ENCODE measurements at places on chromosomes 4 and X. TPM values are rescaled to one million over a fixed set of nuclear protein-coding genes. Genes with fewer than 3 reads are reported as not detected.

DNA sequence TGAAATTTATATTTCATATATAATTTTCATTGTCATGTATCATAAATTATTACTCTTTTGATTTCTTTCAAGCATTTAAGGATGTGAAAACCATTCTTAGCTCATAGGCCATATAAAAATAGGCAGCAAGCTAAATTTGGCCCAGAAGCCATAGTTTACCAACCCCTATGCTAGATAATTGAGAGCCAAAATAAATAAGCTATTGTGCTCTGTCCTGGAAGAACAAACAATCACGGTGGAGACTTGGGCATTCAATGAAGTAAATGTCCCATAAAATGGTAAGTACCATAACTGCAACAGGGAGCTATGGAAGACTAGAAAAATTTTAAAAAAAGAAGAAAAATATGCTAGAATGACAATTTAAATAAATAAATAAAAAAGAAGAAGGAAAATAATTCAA is 60.9 kb upstream of the PACRGL start:
- no peak for DNase-seq

GRCh38 chr4:56323327-56323726 is 64.0 kb downstream of the AASDH start:
- no peak for DNase-seq

DNA sequence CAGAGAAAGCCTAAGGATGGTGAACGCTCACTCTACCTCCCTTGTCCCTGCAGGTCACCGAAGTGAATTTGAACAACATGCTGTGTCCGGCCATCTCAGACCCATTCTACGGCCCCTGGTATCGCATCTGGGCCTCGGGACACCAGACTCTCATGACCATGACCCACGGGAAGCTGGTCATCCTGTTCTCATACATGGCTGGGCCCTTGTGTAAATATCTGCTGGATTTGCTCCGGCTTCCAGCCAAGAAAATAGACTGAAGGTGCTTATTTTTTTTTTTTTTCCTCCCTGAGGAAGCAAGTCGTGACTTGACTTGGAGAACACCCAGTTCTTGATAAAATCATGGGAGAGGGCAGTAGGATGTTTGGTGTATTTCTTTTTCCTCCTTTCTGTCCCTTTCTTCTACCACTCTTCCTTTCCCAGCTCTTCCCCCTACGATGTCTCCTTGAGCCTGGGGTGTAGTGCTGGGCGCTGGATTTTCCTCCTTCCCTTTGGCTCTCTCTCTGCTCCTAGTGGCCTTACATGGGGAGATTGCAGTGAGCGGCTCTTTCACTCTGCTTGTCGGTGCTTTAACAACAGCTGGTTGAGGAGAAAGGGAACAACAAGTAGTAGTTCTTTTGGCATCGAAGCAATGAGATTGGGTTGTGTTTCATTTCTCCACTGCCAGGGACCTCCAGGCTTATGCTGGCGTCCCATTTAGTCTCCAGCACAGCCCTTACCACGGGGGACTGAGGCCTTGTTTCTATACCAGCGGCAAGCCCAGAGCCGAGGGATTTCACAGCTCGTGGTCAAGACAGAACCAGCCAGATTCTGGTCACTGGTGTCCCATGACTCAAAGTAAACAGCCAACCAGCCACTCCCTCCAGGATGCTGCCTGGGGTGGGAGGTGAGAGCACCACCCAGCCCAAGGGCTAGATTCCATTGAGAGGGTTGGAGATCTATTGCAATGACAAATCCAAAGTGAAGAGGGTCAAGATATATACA is 144.4 kb downstream of the AMMECR1 start:
- no peak for DNase-seq

Gene TGIF2LX
- total RNA-seq, result not detected

DNA sequence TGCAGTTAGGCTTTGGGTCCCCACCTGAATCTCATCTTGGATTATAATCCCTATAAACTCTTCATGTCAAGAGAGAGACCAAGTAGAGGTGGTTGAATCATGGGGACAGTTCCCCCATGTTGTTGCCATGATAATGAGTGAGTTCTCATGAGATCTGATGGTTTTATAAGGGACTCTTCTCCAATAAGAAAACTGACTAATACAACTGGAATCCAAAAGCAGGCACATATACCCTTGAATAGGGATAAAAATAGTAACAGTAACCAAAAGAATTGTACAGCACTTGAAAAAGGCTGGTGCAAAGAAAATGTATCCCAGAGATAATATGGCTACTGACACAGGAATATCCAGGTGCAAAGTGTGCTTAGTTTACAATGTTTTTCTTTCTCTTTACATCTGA is 351.5 kb upstream of the MAD2L1 start:
- DNase-seq, result no peak

Gene JAKMIP1
- 1.5 TPM for total RNA-seq

DNA sequence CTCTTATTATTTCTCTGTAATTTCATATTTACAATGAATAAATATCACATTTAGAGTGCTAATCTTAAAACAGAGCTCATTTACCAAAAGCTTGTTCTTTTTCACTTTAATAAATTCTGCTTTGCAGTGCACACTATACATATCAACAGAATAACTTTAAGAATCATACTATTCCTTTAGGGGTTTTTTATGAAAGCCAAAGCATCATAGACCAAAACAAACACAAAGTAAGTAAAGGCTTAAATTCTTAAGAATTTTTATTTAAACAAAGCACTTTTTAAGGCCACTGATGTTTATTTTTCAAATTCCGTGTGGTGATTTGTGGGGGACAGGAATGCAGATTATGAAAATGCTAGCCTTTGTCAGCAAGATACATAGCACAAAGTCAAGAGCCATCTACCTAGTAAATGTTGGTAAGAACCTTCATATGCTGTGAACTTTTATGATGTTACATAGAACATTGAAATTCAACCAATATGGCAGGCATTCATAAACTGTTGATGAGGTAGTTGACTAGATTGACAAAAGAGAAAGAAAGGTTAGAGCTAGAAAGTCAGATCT is 17.8 kb downstream of the TIGD2 start:
- DNase-seq, result no peak

Gene TLR7
- not detected for total RNA-seq

DNA sequence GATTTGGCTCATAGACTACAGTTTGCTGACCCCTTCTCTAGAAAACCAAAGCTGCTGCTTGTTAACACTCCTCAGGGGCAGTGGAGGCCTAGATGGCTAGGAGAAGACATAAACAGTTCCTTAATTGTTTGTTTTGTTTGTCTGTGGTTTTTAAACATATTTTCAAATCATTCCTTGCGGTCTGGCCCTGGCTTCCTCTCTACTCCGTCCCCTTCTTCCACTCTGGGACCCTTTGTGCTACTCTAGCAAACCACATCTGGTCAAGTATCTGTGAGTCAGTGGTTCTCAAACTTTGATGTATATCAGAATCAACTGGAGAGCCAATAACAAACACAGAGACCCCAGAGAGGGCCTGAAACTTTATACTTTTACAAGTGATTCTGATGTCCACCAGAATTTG is 36.1 kb downstream of the FRMPD4 start:
- DNase-seq, result no peak

Gene KIAA1210
- not detected for total RNA-seq

Gene UCP1
- total RNA-seq, result not detected

- no peak for DNase-seq
Measured at GRCh38 chr4:186770481-186771175, 47.0 kb upstream of the FAT1 start.

DNA sequence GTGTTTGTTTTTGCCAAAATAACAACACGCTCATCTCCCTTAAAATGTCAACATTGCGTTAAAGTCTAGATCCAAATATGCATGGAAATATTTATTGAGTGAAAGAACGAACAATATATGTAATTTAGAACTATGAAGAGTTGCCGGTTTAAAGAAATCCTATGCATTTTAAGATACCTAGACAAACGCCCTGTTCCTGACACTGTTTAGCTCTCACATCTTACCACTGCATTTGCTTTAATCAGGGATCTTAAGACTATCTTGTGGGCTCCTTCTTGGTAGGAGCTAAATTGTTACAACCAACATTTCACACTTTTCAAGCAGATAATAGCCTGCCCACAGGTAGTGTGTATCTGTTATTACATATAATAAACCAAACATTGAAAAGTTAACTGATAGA is 96.6 kb upstream of the RPS6KA3 start:
- DNase-seq, result no peak
